ENCODE measurements at places on chromosomes 4 and X. TPM values are rescaled to one million over a fixed set of nuclear protein-coding genes. Genes with fewer than 3 reads are reported as not detected.

- DNase-seq, result no peak
These were observed 3.9 kb downstream of the RBM10 start for GRCh38 chrX:47148946-47149345.

CHM gene
- total RNA-seq, result 6.3 TPM

DNA sequence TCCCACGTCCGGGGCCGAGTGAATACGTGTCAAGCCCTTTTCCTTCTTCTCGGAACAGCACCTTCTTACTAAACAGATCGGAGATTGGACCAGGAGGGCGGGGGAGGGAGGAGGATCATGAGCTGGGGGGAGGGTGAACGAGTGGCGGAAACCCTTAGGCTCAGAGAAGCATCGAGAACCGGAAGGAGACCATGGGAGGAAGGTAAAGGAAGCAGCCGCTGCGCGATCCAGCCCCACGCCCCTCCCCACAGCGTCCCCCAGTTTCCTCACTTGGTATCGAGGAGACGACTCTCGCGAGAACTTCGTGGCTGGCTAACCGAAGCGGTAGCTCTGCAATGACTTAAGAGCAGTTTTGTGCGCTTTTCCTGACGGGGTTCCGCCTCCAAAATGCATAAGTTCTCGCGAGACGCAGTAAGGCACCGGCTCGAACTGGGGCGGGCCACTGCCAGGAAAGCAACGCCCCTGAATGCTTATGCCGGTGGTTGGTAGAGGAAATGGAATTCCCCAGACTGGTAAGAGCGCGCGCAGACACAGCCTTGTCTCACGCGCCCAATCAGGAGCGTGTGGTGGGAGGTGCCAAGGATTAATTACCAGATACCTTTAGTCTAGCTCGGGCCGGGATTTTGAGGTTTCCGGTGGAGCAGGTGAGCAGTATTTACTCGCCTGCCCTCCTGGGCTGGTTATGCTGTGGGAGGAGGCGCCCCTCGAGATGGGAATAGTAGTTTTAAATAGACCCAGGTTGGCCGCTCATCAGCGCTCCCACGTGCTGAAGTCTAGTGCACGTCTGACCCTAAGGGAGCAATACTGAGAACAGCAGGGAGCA is 534 bp upstream of the UBE2D3 start:
- peak; percentile 100 for DNase-seq

DNA sequence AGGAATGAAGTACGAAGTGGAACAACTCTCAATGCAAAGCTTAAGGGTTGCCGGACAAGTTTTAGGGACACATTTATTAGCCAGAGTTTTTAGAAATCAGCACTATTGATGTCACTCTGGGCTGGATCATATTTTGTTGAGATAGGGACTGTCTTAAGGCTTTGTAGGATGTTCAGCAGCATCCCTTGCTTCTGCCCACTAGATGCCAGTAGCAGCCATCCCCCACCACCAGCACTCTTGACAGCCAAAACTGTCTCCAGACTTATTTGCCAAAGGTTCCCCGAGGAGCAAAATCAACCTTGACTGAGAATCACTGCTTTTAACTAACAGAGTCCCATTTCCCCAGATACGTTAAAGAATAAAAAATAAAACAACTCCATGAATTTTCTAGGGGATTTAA is 1497.3 kb downstream of the STIM2 start:
- no peak for DNase-seq

DNA sequence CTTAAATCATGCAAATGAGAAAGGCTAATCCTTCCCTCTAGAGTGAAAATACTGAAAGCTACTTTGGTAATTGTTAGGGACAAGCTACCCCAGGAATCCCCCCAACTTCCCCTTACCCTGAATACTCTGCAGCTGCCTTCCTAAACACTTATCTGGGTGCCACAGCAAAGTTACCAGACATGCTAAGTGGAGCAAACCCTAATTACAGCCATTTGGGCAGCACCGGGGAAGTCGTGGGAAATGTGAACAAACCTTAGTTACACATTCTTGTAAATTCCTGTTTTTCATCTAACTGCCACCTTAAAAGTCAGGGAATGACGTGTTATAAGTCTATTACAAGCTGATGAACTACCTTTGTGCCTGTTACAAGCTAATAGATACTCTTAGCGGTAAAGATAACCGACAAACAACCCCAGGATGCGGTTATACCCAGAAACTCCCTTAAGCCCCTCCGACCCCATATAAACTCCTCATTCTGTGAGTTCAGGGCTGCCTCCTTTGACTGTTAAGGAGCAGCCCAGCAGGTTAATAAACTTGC is 66.0 kb upstream of the PLAC8 start:
- no peak for DNase-seq

- DNase-seq, result no peak
These were observed 223.4 kb upstream of the ATOH1 start for GRCh38 chr4:93605163-93605562.

PNCK gene
- 1.4 TPM for total RNA-seq

TCEAL7 gene
- total RNA-seq, result not detected

PRPS1 gene
- total RNA-seq, result 14.0 TPM

CT55 gene
- not detected for total RNA-seq

DNA sequence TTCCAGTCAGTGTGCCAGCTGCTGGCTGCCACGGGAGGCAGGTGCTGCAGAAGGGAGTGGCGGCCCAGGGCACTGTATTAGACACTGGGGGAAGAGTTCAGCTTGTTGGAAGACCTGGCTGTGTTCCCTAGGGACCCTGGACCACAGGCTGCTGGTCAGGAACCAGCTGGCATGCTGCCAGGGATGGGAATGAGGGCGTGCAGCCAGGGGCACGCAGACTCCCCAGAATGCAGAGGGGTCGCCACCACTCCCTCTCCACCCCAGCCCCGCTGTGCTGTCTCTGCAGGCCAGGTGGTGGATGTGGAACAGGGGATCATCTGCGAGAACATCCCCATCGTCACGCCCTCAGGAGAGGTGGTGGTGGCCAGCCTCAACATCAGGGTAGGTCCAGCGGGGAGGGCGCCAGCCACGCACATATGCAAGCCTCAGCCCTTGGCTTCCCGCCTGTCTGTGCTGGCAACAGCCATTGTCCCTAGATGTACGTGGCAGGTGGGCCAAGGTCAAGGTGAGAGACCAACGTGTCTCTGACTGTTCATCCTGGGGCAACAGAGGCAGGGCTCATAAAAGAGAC is 12.3 kb downstream of the ABCD1 start:
- DNase-seq, result no peak

SEC24D gene
- 108 TPM for total RNA-seq

DNA sequence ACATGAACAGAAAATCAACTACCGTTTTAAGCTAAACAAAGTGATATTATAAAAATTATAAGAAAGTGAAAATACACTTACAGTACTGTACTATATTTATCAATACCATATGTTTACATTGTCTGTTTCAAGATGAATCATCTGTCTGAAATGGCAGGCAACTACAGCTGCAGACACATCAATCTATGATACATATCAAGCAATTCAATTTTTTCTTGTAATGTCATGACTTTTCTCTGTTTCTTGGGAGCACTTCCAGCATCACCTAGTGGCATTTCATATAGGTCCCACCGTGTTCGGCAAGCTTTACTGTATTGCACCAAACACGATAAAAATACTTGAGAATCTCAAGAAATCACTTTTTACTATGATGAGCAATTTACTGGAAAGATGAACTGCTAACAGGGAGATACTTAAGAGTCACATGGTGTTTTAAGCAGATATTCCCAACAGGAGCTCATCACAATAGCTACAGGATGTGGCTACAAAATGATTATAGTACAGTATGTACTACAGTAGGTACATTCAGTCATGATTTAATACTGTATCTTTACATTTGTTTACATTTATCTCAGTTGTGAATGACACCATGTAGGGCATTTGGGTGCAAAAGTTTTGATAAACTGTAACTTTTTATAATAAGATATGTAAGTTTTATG is 207.4 kb downstream of the ADAM29 start:
- DNase-seq, result no peak

- DNase-seq, result no peak
These were observed 189.2 kb downstream of the PPP3CA start for GRCh38 chr4:101158134-101158482.

PI4K2B gene
- 9.8 TPM for total RNA-seq

ACE2 gene
- total RNA-seq, result 0.11 TPM

DNA sequence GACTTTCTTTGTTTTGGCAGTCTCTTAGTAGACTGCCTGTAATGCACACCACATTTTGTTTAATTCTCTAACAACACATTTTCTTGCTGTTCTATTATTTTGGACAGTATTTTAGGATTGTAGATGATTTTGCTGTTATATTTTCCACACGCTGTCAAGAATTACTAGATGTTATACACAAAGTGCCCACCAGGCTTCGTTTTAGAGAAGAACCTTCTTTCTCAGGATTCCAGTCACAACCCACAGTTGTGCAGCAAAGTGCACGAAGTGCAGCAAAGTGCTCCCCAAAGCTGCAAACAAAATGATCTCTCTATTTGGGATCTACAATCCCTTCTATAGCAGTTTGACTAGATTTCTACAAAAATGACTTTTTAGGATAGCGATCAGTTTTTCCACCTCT is 2.4 kb downstream of the ZNF141 start:
- no peak for DNase-seq

DNA sequence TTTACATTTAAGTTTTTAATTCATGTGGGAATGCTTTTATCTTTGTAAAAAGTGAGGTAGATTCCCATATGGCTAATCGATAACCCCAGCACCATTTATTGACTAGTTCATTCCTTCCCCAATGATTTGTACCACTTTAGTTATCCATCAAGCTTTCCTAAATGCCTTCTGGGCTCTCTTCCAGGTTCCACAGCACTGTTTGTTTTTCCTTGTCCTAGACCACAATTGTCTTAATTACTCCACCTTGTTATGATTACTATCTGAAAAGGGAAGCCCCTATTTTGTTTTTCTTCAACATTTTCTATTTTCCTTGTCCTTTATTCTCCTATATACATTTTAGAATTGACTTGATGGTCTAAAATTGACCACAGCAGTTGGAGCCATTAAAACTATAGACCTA is 48.5 kb upstream of the GPRIN3 start:
- no peak for DNase-seq

DNA sequence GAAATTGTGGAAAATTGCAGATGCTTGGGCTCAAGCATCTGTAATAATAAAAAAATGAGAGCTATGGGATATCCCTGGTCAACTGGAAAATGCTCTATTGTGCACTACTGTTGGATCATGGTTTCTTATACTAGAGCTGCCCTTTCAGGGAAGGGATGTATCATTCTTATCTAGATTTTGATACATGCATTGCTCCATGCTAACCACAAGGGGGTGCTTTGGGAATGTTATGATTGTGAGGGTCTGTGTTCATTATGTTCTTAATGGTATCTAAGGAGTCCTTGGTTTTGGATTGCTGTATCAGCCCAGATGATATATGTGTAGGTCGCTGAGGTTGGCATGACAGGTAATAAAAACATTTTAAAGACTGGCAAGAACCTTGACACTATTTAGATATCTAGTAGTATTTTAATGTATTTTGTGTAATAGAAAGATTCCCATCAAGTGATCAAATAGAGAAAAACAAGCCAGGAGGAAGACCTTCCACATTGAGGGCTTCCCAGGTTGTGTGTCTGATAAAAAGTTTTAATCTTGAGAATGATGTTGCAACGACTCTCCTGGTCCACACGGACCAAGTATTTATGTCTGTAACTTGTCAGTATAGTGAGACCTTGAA is 49.2 kb upstream of the TLR2 start:
- no peak for DNase-seq

DNASE1L1 gene
- total RNA-seq, result 52.5 TPM

PNMA5 gene
- not detected for total RNA-seq

DNA sequence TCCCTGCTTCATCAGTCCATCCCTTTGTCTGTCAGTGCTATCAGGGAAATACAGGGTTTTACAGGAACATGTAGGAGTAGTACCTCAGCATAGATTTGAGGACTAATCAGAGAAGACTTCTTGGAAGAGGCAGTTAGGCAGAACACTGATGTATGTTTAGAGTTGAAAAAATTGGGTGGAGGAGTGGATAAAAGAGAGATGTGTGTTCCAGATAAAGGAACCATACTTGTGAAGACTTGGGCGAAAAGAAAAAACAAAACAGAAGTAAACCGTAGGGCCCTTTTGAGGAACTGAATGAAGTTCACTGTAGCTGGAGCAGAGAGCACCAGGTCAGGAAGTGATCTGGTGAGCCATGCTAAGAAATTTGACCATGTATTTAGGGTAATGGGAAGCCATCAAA is 32.3 kb downstream of the AFF1 start:
- no peak for DNase-seq
